ENCODE measurements at places on chromosomes 1 and 21. TPM values are rescaled to one million over a fixed set of nuclear protein-coding genes. Genes with fewer than 3 reads are reported as not detected.

The CLEC20A gene
- not detected for total RNA-seq

The NGF gene
- 1.2 TPM for total RNA-seq

The CXADR gene
- 7.1 TPM for total RNA-seq

The SMCP gene
- total RNA-seq, result not detected

The CYYR1 gene
- 1.4 TPM for total RNA-seq

The PRAMEF1 gene
- total RNA-seq, result not detected

The OR2L5 gene
- not detected for total RNA-seq

The WNT2B gene
- total RNA-seq, result 0.39 TPM

The NBPF6 gene
- total RNA-seq, result not detected

The CDA gene
- total RNA-seq, result 1.9 TPM

The HCRTR1 gene
- total RNA-seq, result not detected

The DMRTA2 gene
- under 0.01 TPM for total RNA-seq

The LRRC3 gene
- 1.0 TPM for total RNA-seq

The RAB25 gene
- 3.4 TPM for total RNA-seq

The LRRC42 gene
- total RNA-seq, result 33.9 TPM

The MYBPH gene
- total RNA-seq, result 8.5 TPM

The AGTRAP gene
- total RNA-seq, result 69.1 TPM

The C1orf87 gene
- 1.0 TPM for total RNA-seq

The BARHL2 gene
- not detected for total RNA-seq

The SLC16A1 gene
- total RNA-seq, result 72.2 TPM

All from epithelial cell of alveolus of lung (primary cell).